Stimulated activated CD4-positive, alpha-beta T cell treated with anti-CD3 and anti-CD28 coated beads, TNF-alpha, amount 100 ng/mL, for 4 hours (primary cell): ENCODE measurements at places on chromosomes 16 and 17.

DNA sequence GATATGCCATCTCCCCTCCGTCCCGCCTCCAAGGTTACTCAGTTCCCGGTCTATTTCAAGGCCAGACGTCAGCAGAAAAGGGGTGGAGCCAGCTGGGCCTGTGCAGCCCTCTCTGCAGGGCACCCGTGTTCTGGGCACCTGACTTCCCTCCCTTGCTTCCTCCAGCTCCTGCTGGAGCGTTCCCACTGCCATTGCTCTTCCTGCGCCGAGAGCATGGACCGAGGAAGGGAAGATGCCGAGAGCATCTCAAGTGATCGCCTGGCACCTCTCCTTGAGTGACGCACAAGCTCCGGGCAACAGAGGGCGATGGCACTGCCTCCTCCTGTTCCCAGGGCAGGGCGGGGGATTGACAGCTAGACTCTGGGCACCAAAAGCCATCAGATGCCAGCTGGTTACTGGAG is 29.4 kb upstream of the NAT9 start:
- DNase-seq: no peak

- no peak for DNase-seq
Observed at GRCh38 chr16:3798838-3799237, 81.5 kb upstream of the TRAP1 start.

DNA sequence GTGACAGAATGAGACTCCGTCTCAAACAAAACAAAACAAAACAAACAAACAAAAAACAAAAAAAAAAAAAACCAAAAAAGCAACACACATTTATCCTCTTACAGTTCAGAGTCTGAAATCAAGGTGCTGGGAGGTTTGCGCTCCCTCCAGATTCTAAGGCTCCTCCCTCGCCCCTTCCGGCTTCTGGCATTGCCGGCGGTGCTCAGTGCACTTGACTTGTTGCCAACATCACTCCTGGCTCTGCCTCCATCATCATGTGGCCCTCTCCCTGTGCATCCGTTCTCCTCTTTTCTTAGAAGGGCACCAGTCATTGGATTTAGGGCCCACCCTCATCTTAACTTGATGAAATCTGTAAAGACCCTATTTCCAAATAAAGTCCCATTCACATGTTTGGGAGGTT is 73.8 kb downstream of the RBFOX3 start:
- no peak for DNase-seq

DNA sequence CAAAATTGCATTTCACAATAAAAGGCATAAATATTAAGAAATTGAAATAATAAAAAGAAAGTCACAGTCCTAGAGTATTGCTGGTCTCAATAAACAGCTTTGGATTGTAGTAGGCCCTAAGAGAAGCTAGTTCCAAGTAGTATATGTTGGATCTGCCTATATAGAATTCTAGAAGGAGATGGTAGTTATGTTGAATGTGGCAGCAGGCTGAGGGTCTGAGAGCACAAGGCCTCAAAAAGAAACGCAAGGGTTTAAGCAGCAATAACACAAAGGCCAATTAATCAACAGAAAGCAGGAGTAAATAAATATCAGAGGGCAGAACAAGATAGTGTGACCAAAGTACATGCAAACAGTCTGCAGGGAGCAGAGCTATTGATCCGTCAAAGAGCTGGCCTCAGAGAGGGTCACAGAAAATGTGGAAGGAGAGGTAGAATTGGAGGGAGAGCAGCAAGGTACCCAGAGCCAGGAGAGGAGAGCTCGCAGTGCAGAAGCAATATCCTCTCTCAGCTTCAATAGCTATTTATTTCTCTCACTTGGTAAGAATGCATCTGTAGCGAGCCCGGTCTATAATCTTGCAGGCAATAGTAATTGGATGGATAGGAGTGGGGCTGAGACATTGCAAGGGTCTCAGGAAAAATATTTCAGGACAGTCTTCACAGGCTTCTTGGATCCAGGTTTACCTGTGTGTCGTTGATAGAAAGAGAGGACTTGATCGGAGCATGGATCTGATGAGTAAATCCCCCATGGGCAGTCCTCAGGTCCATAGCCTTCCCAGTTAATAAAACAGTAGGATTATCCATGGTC is 25.1 kb upstream of the MED13 start:
- DNase-seq: no peak

- no peak for DNase-seq
Observed at GRCh38 chr17:41392278-41392677, 5.1 kb downstream of the KRT31 start.

GRCh38 chr16:59540621-59541020 is 806.5 kb upstream of the GOT2 start:
- no peak for DNase-seq

DNA sequence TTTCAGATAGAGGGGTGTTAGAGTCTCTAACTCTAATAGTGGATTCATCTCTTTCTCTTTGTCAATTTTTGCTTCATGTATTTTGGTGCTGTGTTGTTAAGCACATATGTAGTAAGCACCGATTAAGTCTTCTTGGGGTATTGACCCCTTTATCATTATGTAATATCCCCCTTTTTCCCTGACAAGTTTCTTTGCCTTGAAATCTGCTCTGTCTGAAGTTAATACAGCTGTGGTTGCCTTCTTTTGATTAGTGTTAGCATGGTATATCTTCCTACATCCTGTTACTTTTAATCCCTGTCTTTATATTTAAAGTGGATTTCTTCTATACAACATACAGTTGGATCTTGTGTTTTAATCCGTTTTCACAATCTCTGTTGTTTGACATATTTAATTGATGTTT is 60.6 kb downstream of the BCAS3 start:
- DNase-seq: no peak

- no peak for DNase-seq
Observed at GRCh38 chr17:80702315-80703141, 157.9 kb downstream of the RPTOR start.

GRCh38 chr17:74241847-74242246 is 28.5 kb downstream of the TTYH2 start:
- DNase-seq: no peak

DNA sequence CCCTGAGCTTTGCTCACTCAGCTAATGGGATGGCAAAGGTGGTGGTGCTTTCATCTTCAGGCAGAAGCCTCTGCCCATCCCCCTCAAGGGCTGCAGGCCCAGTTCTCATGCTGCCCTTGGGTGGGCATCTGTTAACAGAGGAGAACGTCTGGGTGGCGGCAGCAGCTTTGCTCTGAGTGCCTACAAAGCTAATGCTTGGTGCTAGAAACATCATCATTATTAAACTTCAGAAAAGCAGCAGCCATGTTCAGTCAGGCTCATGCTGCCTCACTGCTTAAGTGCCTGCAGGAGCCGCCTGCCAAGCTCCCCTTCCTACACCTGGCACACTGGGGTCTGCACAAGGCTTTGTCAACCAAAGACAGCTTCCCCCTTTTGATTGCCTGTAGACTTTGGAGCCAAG is 5.7 kb upstream of the MAPK8IP3 start:
- DNase-seq: no peak

- no peak for DNase-seq
Observed at GRCh38 chr16:68287276-68288251, 23.2 kb downstream of the SLC7A6OS start.

DNA sequence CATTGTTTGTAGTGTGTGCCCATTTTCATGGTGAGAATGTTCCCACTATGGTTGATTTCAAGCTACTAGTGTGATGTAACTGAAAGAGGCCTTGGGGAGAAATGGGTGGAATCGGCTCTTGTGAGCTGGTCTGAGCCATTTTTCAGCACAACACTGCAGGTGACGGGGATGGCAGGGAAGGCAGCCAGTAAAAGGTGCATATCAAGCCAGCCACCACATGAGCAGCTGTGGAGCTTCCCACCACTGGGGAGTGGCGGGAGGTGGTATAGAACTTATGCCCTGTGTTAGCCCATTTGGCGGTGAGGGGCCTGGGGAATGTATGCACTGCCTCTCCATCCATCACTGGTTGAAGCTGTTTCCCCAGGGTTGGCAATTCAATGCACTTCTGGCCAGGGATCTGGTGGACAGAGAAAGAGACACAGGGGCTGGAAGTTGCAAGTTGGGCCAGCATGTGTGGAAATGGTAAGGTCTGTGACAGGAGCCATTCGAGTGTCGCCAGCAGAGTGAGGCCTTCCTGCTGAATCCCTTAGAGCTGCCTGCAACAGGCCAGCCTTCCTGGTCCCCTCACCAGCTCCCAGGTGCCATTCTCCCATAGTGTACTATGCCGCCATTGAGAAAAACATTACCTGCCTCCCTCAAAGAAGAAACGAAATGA is 31.7 kb upstream of the BRD7 start:
- no peak for DNase-seq

DNA sequence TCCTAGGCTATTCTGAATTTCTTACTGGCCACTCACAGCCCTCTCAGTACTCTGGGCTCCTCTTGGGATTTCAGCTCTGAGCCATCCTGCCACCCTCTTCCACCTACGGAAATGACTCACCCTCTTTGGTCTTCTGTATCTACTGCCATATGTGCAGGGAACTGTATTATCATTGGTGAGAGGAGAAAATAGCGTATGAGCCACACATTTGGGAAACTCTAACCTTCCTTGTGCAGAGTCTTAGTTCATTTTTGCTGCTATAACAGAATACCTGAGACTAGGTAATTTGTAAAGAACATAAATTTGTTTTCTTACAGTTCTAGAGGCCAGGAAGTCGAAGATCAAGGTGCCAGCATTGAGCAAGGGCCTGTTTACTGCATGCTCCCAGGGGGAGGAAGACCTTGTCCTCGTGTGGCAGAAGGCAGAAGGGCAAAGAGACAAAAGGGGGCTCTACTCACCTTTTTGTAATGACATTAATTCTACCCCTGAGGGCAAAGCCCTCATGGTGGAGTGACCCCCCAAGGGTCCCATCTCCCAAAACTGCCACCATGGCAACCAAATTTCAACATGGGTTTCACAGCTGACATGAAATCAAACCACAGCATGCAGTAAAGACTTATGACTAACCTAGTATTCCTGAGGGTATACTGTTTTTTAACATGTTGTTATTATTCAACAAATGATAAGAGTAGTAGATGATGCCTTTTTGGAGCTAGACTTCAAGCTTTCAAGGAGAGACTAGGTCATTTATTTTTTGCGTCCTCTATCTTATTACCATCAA is 191.8 kb downstream of the PRKCA start:
- DNase-seq: no peak

DNA sequence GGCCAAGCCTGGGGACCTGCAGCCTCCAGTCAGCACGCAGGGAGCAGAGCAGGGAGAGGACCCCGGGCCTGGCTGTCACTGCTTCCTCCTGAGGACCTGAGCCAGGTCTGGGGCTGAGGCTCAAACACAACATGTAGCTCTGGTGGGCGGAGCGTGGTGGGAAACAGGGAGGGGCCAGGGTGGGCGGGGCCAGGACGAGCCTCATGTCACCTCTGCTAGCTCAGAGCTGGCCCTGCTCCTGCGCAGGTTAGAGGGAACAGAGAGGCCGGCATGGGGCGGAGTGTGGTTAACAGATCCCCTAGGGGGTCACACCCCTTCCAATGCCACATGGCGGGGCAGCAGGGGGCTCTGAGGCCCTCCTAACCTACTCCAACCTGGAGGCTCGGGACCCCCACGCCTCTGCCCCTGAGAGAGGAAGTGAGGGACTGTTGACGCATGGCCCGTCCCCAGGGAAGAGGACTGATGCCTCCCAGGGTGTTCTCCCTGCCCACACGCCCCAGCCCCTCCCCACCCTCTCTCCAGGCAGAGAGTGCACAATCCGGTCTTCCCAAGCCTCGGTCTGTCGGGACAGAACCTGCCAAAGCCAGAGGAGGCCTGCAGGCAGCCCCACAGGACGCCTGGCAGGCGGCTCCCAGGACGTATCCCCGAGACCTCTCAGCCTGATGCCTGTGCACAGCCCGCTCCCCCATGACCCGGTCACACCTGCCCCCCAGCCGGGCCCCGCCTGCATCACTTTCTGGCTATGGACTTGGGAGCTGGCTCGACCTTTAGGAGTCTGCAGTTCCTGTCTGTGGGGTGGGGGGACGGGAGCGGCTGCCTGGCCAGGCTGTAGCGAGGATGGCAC is 15.2 kb downstream of the PIEZO1 start:
- no peak for DNase-seq

DNA sequence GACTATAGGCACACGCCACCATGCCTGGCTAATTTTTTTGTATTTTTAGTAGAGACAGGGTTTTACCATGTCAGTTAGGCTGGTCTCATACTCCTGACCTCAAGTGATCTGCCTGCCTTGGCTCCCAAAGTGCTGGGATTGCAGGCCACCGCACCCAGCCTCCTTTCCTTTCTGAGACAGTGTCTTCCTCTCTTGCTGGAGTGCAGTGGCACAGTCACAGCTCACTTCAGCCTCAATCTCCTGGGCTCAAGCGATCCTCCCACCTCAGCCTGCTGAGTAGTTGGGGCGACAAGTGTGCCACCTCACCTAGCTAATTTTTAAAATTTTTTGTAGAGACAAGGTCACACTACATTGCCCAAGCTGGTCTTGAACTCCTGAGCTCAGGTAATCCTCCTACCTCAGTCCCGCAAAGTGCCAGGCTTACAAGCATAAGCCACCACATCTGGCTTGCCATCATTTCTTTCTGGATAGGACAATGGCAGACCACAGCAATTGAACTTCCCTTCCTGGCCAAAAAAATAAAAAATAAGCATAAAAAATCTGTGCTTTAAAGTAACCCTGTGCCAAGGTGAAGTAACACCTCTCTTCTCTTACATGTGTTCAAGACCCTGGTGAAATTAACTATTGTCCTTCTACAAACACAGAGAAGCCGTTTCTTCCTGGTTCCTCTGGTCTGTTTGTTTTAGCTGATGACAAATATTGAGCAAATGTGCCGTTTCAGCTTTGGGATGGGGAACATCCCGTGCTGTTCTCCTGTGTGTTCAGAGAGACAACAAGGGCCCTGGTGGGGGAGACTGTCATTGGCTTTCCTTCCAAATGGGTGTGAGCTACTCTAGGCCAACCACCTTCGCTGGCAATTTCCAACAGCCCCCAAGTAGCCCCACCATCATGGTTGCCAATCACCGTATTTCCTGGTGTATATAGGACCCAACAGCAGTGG is 60.2 kb downstream of the EMP2 start:
- DNase-seq: no peak

DNA sequence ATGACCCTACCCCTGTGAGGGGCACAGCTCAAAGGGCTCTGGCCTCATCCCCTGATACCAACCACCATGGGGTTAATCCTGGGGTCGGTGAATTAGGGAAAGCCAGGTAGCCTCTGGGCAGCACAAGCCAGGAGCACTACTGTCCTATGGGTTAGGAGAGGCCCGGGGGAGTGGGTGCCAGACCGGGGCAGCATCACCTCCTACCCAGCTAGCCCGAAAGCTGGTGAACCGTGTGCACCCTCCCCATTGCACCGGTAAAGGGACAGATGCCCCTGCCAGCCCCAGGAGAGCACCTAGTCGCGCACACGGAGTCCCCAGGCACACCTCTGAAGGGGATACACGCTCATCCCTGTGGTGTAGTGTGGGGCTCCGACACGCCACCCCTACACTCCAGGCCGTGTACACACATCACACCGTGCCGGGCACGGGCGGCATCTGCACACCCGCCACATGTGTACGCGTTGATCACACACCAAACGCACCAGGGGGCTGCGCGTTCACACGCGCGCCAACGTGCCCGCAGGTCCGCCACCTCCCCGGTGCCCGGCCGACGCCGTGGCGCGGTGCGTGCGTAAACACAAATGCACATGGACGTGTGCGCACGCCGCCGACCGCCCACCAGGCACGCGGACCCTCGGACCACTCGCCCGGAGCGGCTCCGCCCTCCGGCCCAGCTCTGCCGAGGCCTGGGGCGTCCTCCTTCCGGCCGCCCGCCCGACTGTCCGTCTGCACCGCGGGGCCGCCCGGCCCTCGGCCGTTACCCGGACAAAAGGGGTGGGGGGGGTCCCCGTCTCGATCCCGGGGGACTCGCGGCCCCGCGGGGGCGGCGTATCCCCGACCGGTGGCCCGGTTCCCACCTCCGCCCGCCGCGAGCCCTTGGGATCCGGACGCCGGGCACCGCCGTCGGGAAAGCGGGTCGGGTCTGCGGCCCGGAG is 785 bp downstream of the UBALD1 start:
- DNase-seq: peak; percentile 9
